Kidney (tissue), 22 donors: ENCODE measurements at places on chromosomes 6 and 20. TPM values are rescaled to one million over a fixed set of nuclear protein-coding genes. Genes with fewer than 3 reads are reported as not detected.

DNA sequence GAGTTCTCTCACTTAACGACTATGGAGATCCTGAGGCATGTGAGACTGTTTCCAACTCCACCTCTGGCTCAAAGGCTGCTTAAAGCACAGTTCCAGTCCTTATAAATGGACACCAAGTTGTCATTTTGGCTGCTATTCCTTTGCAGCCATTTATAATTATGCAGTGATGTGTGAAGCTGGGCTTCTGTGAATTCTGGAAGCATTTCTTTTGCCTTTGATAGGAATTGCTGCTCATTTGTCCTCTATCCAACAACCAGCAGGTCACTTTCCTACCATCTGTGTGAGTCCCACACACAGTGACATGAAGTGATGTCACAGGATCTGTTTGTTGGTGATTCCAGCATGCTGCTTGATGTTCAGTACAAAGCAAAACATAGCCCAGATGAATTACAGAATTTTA, 28.5 kb upstream of the EFHC1 start:
- H3K27ac ChIP-seq, result no peak overlapping the region
- peaks cover 11% of the 10 kb centered on the region for H3K4me1 ChIP-seq
- no peaks in the 10 kb centered on the region for H3K27me3 ChIP-seq
- H3K36me3 ChIP-seq, result no peaks in the 10 kb centered on the region
- no peak for DNase-seq
- no peak overlapping the region for H3K4me3 ChIP-seq

GRCh38 chr6:113495521-113495920, 361.6 kb upstream of the MARCKS start:
- no peak overlapping the region for H3K27ac ChIP-seq
- H3K4me1 ChIP-seq, result no peaks in the 10 kb centered on the region
- DNase-seq, result no peak
- H3K27me3 ChIP-seq, result no peaks in the 10 kb centered on the region
- H3K4me3 ChIP-seq, result no peak overlapping the region

- H3K36me3 ChIP-seq, result no peaks in the 10 kb centered on the region
- H3K4me3 ChIP-seq, result no peak overlapping the region
- H3K27ac ChIP-seq, result no peak overlapping the region
- no peak for DNase-seq
These were observed 74.5 kb upstream of the TIAM2 start for GRCh38 chr6:154920495-154921200.

GRCh38 chr6:97702248-97702647, 419.2 kb upstream of the MMS22L start:
- DNase-seq, result no peak
- H3K4me3 ChIP-seq, result no peak overlapping the region
- H3K4me1 ChIP-seq, result no peaks in the 10 kb centered on the region
- no peaks in the 10 kb centered on the region for H3K36me3 ChIP-seq
- no peak overlapping the region for H3K27ac ChIP-seq

DNA sequence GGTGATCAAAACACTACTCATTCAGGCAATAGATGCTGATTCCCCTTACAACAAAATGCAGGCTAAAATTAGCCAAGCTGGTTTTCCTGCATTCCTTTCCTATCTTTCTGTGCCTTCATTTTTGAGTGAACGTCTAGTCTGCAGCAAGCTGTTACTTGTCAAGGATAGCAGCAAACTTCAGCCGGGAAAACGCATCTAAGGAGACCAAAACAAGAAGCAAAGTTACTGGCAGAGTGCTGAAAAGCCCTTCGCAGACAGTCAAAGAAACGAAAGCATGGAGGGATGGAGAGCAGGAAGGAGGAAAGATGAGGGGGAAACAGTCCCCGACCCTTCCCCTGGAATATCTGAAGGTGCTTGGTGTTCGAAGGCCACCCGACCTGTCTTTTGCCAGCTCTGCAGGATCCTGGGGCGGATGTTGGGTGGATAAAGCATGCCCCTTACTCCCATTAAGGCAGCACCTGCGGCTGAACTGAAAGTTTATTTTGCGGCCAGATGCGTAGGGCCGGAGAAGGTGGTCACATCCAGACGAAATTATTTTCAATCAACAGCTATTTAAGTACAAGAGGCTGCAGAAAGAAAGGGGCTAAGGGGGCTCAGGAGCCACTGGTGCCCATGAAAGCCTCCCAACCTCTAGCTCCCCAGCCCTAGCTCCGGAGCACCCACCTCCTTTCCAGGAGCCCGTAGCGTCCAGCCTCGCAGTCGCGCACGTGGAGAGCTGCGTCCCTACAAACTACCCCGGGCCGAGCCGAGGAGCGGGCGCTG, 538 bp downstream of the FERMT1 start:
- H3K36me3 ChIP-seq, result no peaks in the 10 kb centered on the region
- H3K4me3 ChIP-seq, result peak overlapping the region; percentile 87
- H3K27ac ChIP-seq, result peak overlapping the region; percentile 9
- no peaks in the 10 kb centered on the region for H3K27me3 ChIP-seq
- DNase-seq, result peak; percentile 18

DNA sequence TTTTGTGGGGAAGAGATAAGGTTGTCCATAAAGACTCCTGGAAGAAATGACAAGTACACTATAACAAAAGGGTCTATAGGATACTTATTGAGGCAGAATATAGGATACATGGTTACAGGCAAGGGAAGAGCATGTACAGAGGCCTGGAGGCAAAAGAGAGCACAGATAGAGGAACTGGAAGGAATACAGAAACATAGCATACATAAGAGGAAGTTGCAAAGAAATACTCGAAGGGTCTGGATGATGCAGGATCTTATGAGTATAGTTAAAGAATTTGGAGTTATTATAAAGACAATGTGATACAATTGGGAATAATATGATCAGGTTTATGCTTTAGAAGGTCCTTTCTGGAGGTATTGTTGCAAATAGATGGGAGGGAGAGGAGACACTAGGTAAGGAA, 592.7 kb upstream of the POU3F2 start:
- no peak overlapping the region for H3K27ac ChIP-seq
- no peaks in the 10 kb centered on the region for H3K36me3 ChIP-seq
- H3K4me3 ChIP-seq, result no peak overlapping the region
- no peaks in the 10 kb centered on the region for H3K4me1 ChIP-seq
- no peaks in the 10 kb centered on the region for H3K27me3 ChIP-seq
- DNase-seq, result no peak

- H3K4me3 ChIP-seq, result no peak overlapping the region
- no peak for DNase-seq
- H3K36me3 ChIP-seq, result peaks cover 6% of the 10 kb centered on the region
These were observed 20.1 kb upstream of the SLC17A1 start for GRCh38 chr6:25851961-25852360.

DNA sequence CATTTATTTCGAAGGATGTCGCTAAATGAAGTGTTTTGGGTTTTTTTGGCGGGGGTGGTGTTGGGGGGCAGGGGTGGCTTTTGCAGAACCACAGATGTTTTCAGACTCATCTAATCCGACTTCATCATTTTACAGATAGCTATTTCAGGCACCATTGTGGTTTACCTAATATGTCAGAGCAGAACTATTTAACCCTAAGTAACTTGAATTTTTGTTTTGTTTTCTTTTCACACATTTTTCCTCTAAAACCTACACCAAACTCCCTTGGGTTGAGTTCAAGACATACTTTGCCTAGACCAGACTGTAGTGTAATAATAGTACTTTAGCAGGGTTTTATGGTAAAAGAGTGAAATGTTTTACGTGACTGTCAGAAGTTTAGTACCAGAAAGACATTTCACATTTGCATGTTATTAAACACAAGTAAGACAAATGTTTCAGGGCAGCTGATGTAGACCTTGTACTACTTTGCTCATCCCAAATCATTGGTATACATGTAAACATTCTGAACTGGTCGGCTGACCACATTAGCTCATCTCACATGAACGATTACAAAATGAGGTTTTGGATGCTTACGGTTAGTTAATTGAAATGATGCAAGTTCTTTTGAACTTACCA, 37.7 kb downstream of the MAP3K4 start:
- peak; percentile 46 for DNase-seq
- no peak overlapping the region for H3K27ac ChIP-seq
- no peaks in the 10 kb centered on the region for H3K27me3 ChIP-seq
- H3K4me1 ChIP-seq, result no peaks in the 10 kb centered on the region
- H3K36me3 ChIP-seq, result no peaks in the 10 kb centered on the region

DNA sequence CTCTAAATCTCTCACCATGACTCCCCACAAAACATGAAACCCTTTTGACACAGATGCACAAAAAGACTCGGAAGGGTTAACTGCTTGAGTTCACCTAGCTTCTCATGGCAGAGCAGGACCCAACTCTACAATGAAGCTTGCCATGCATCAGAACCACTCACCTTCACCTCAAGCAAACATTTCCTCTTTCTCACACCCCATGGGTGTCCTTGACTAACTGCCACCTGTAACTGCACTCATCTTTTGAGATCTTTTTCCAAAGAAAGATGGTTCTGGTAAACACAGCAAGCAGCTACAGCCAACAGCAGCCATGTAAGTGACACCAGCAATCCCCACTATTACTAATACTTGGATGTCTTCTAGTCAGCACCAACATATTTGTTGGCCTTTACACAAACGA, 76.5 kb downstream of the EFHC1 start:
- no peaks in the 10 kb centered on the region for H3K36me3 ChIP-seq
- H3K27ac ChIP-seq, result no peak overlapping the region
- no peaks in the 10 kb centered on the region for H3K4me1 ChIP-seq
- DNase-seq, result no peak
- H3K4me3 ChIP-seq, result no peak overlapping the region

UNC93A gene
- total RNA-seq, result not detected

LY6G6F gene
- not detected for total RNA-seq

BTBD9 gene
- 29.9 TPM for total RNA-seq

ZSCAN23 gene
- 5.5 TPM for total RNA-seq

PDE10A gene
- total RNA-seq, result 23.1 TPM

GPSM3 gene
- 28.1 TPM for total RNA-seq

SMLR1 gene
- total RNA-seq, result 0.16 TPM
